ENCODE measurements at places on chromosomes 7 and 10.

DNA sequence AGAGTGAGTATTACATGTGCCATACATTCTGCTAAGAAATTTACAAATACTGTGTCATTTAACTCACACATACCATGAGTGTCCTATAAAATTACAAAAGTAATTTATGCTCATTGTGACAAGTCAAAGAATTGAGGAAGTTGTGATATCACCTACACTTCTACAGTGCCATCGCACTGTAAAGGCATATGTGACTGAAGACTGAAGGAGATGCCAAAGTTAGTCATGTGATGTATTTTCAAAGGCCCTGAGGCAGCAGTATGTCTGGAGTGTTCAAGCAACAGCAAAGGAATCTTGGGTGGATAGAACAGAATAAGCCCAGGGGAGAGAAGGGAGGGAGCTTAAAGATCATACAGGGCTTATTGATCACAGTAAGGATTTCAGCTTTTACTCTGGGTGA, 176.8 kb downstream of the WNT2 start:
- DNase-seq = no peak

DNA sequence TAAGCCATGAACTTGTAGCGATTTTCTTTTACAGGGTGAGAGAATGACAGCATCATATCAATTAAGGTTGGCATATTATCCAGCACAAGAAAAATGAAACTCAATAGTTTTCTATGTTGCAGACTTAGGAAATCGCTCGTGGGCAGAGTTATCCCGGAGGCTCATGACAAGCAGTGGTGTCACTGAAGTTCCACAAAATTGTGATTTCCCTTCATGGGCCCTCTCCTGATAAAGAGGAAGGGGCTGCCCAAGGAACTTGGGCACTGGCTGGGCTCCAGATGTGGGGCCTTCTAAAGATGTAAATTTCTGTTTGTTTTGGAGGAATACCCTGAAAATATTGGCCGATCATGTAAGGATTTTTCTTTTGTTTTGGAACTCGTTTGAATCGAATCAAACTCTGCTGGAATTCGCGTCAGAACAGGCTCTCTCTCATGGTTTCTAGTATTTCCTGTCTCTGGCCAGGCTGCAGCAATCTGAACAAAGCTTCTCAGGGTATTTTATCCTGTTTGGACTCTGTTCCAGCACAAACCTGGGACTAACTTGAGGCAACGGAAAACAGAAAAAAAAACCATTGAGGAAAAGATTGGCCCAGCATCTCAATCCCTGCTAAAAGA, 340.6 kb upstream of the NRP1 start:
- DNase-seq = peak; percentile 20

GRCh38 chr10:24446739-24447138, 237.8 kb downstream of the KIAA1217 start:
- DNase-seq = peak; percentile 58

DNA sequence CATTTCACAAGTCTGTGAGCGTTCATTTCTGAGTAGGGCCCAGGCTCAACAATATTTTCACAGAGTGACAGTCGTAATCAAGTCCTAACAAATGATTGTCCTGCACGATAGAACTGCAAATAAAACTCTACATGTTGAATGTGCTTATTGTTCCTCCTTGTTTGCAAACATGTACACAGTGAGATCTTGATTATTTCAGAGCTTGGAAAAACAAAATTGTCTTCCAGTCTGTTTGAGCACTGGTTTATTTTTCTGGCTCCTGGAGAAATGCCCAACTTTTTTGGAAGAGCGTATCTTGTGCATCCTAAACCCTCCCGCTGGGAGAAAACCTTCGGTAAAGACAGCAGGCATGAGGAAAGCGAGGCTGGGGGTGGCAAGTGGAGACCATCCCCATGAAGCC, 91.1 kb downstream of the TEX36 start:
- DNase-seq = no peak

DNA sequence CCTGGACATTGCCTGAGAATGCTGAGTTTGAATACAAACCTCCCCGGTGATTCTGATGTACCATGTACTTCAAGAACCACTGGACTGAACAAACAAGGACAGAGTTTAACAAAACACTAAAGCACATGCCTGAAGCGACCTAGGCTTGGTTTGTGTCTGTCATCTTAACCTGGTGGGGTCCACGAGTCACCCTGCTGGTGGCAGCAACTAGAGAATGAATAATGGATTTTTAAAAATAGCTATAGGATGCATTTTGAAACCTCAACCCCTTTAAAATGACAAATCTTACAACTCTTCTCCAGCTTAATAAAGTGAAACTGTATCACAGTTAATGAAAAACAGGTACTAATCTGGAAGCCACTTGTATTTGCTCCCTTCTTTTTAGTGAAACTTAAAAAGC, 25.2 kb downstream of the CDHR3 start:
- no peak for DNase-seq

DNA sequence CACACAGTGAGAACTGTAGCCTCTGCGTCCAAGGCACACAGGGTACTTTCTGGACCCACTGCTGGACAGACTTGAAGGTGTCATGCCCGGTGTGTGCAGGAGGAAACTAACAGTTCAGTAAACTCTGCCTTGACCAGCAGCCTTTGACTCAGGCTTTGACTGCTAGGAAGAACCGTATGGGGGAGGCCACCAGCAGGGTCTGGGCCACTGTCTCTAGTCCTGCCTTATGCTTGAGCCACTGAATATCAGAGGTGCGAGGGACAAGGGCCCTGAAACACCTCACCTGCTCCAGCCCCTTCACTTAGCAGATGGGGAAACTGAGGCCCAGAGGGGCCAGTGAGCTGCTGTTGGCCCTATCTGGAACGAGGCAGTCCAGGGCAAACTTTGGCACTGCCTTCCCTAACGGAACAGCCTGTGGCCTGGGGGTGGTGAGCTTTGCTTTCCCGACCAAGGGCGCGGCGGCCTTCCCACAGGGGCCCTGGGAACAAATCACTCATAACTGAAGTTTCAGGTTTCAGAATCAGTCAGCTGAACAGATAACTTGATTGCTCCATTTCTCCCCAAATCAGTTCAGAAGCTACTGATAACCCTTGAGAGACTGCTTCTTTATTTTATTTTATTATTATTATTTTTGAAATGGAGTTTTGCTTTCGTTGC, 130.0 kb downstream of the FAM53B start:
- no peak for DNase-seq

DNA sequence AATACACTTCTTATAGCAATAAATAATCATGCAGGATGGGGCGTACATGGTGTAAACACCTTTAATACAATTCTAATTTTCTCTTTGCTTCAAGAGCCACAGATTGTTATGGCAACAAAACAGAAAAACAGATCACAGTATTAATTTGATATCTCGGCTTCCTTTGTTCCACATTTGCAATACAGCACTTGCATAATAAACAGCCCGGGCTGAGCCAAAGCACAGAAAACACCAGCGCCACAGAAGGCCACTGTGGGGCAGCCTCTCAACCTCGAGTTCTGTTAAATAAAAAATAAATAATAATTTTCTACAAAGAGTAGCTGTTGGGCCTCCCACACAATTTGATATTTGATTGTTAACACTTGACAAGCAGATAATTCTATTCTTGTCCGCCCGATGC, 255.9 kb downstream of the USP6NL start:
- no peak for DNase-seq
